ENCODE measurements at places on chromosomes 6 and 20. TPM values are rescaled to one million over a fixed set of nuclear protein-coding genes. Genes with fewer than 3 reads are reported as not detected.

Gene ZNF334
- total RNA-seq: 1.4 TPM

Gene SMLR1
- total RNA-seq: not detected

Gene SEL1L2
- not detected for total RNA-seq

Gene KCNK15
- 11.1 TPM for total RNA-seq

Gene AVP
- not detected for total RNA-seq

Gene FAM184A
- not detected for total RNA-seq

Gene SLC24A3
- total RNA-seq: not detected

Gene SUMO4
- total RNA-seq: 6.3 TPM

Gene ASIP
- total RNA-seq: not detected

Gene KHDC1L
- not detected for total RNA-seq

Gene SLC22A3
- not detected for total RNA-seq

Gene TAPBP
- 68.7 TPM for total RNA-seq

Gene PCMT1
- total RNA-seq: 132 TPM

DNA sequence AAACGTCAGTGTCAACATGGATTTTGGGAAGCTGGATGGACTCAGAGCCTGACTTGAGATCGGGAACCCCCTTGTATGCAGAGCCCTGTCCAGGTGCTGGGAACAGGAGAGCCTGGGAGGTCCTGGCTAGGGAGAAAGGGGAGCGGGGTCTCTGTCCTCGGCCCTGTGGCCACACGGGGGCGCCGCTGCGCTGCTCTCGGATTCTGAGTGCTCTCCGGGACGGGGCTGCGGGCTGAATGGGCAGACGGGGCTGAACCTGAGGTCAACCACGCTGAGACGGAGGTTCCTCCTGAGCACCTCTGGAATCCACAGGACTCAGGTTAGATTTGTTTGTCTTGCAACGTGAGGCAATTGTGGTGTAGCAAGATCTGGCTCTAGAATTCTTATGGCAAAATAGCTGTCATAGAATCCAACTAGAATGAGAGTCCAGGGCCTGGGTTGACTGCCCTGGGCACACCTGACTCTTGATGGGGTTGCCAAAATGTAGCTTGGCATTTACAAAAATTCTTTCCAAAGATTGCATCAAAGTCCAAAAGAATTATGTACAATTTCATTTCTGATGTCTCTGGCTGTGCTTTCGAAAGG, 20.6 kb upstream of the HLA-F start:
- DNase-seq: peak; percentile 45

DNA sequence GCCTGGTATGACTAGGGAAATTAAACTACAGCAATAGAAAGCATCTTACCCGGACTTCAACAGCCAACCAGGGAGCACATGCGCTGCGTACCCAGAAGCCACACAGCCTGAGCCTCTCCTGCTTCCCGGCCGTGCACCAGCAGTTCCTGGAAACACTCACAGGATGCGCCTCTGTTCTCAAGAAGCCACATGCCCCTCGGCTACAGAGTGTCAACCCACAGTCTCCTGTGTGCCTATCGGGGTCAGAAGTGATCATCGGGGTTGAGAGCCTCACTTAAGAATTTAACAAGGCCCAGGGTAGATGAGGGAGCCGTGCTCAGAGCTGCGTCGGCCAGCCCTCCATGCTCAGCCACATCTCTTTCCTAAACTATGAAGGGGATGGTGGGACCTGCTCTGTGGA, 147.2 kb upstream of the GGTLC1 start:
- DNase-seq: no peak

GRCh38 chr6:158251565-158251964, 60.7 kb upstream of the TULP4 start:
- no peak for DNase-seq

GRCh38 chr6:152124429-152125074, 317.1 kb downstream of the ESR1 start:
- DNase-seq: peak; percentile 75

GRCh38 chr20:37914672-37915433, 11.9 kb downstream of the VSTM2L start:
- DNase-seq: no peak

DNA sequence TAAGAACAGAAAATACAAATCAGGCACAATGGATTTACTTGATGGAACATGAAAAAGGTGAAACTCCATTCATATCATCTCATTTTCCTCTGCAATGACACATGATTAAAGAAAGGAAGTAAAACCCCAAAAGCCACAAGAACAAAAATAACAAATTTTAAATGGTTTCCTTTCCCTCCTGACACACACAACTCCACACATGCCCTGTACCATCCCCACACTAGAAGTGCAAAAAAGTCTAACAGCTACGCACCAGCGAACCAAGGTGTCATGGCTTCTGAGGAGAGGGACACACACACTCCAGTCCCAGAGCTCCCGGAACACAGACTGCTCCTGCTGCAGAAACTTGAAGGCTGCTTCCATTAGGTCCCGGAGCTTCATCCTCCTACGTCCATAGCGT, 25.3 kb downstream of the MDN1 start:
- no peak for DNase-seq

- DNase-seq: no peak
Observed at GRCh38 chr20:34507702-34508413, 8.4 kb upstream of the DYNLRB1 start.

DNA sequence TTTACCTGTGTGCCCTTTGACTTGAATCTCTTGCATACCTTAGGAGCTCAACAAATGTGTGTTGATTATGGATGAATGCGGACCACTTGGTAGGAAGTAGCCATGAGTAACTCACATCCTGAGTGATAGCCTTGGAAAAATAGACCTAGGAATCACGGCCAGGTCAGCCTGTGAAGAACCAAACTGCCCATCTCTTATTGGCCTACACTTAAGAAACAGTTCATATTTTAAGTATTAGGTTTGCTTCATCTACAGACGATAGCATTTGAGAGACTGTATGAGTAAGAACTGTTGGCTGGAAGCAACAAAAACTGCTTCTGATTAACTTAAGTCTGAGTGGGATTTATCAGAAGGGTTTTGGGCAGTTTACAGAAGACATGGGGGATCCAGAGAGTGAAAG, 320.1 kb upstream of the PRND start:
- DNase-seq: peak; percentile 77
